Sigmoid colon (tissue), 7 donors: ENCODE measurements at places on chromosomes 2 and 18. TPM values are rescaled to one million over a fixed set of nuclear protein-coding genes. Genes with fewer than 3 reads are reported as not detected.

The PRKAG3 gene
- not detected for total RNA-seq

DNA sequence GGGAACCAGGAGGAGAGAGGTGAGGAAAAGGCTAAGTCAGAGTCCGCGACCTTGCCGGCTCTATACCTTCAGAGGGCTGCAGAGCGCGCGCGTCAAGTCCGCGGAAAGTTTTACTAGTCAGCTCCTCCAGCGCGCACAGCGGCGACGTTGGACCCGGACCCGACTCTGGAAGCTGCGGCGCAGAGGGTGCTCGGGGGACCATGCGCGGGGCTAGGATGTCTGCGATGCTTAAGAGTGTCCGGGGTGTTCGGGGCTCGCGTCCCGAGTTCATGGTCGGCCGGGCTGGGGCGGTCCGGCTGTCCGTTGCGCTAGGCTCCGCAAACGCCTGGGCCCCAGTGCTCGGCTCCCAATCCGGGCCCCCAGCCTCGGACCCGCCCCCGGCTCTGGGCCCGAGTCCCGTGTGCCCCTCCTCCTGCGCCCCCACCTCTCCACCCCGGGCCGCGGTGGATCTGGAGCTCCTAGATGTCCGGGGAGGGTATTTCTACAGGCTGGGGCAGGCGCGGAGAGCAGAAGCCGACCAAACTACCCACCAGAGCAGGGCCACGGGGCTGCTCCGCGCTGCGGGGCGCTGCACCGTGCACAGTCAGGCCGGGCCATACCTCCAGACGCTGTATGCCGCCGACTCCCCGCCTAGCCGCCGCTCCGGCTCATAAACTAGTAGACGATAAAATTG is at the start of gene LBX2:
LBX2 (minus strand) TSS at position 337 of the 673 bp plus-strand sequence; CDS start at position 271, 66 bp downstream.
- no peaks in the 10 kb centered on the region for H3K4me1 ChIP-seq
- no peaks in the 10 kb centered on the region for H3K36me3 ChIP-seq
- no peak within 1 kb of the TSS for H3K27ac ChIP-seq
- H3K4me3 ChIP-seq = no peak within 1 kb of the TSS
- no peak for DNase-seq

- H3K4me3 ChIP-seq = no peak overlapping the region
- no peaks in the 10 kb centered on the region for H3K27me3 ChIP-seq
- no peaks in the 10 kb centered on the region for H3K36me3 ChIP-seq
- H3K27ac ChIP-seq = no peak overlapping the region
These were observed 220.0 kb upstream of the CYP26B1 start for GRCh38 chr2:72367530-72368225.

The RAB6D gene
- not detected for total RNA-seq

- peaks cover 9% of the 10 kb centered on the region for H3K4me1 ChIP-seq
- H3K36me3 ChIP-seq = no peaks in the 10 kb centered on the region
- no peak for DNase-seq
- H3K27me3 ChIP-seq = no peaks in the 10 kb centered on the region
- no peak overlapping the region for H3K27ac ChIP-seq
These were observed 255.3 kb downstream of the VAPA start for GRCh38 chr18:10169064-10169562.

The FAM228A gene
- total RNA-seq = 3.6 TPM

The CRYBA2 gene
- total RNA-seq = not detected

DNA sequence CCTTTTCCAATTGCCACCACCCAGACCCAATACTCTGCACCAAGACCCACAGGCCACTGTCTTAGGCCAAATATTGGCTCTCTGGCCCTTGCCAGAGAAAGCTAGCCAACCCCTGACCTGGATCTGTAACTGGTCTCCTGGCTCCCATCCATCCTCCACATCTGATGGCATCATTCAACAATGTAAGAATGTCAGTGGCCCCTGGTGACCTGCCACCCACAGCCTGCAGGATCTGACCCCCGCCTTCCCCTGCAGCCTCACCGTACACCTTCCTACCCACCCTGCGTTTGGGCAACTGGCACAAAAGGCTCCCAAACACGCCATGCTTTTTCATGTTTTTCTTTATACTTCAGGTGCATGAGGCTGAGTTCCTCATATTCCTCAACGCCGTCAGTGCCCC is 60.0 kb upstream of the ASAP2 start:
- DNase-seq = peak; percentile 52
- no peak overlapping the region for H3K27ac ChIP-seq
- no peaks in the 10 kb centered on the region for H3K27me3 ChIP-seq
- no peaks in the 10 kb centered on the region for H3K36me3 ChIP-seq

The AFF3 gene
- total RNA-seq = 25.0 TPM

DNA sequence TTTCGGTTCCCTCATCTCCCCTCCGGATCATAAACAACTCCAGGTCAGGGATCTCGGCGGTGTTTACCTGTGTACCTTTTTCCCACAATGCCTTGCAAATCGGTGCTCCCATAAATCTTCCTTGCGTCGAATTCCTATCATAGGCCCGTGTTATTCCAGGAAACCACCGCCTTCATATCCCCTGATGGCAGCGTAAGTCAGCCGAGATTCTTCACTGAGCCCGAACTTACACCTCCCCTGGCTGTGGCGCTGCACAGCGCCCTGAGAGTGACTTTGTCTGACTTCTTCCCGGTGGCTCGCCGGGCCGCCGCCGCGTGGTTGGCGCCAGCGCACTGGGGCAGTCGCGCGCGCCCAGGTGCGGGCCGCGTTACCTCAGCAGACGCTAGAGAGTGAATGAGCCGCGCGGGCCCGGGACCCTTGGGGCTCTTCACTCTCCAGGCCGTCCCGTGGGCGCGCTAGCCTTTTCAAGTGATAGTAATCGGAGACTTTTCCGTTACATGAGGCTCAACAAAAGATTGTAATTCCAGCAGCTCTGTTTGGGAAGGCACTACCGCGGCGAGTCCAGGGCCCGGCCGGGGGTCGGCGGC is 101.6 kb downstream of the SPTBN1 start:
- peak overlapping the region; percentile 71 for H3K27ac ChIP-seq
- no peaks in the 10 kb centered on the region for H3K36me3 ChIP-seq
- H3K27me3 ChIP-seq = no peaks in the 10 kb centered on the region
- peak overlapping the region; percentile 40 for H3K4me3 ChIP-seq
- no peaks in the 10 kb centered on the region for H3K4me1 ChIP-seq
- peak; percentile 73 for DNase-seq

GRCh38 chr2:222318712-222319585 is 20.2 kb upstream of the PAX3 start:
- H3K4me1 ChIP-seq = no peaks in the 10 kb centered on the region
- H3K4me3 ChIP-seq = peak overlapping the region; percentile 27
- peaks cover 9% of the 10 kb centered on the region for H3K27me3 ChIP-seq

GRCh38 chr2:126413079-126413478 is 242.9 kb upstream of the GYPC start:
- no peaks in the 10 kb centered on the region for H3K36me3 ChIP-seq
- no peak for DNase-seq
- no peak overlapping the region for H3K4me3 ChIP-seq
- no peaks in the 10 kb centered on the region for H3K27me3 ChIP-seq

DNA sequence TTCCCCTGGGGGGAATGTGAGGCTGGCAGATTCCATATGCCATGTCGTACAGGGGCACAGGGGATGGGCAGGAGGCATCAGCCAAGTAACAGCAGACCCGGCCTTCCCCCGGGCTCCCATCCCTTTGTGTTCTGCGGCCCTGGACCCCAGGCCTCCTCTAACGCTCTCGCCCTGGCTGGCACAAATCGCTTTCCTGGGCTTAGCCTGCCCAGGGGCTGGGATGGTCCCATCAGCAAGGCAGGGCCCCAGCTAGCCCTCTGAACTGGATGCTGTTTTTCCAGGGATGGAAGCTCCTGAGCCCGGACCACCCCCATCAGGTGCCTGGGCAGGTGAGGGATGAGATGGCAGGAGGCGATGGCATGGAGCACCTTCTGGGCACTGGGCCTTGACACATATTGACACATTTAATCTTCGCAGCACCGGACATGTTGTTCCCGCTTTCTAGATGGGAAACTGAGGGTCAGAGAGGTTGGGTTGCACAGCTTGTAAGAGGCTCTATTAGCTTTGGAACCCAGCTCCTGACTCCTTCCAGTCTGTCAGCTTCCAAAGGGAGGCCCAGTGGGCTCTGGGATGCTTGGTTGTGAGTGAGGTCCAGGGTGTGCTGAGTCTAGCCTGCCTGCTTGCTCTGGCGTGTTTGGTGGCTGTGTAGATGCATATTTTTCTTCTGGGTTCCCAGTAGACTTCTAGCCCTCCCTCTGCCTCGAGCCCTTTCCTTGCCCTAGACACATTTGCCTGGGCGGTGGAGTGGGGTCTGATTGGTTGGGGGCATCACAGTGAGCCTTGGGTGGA is 40.3 kb downstream of the GLI2 start:
- H3K27ac ChIP-seq = no peak overlapping the region
- no peaks in the 10 kb centered on the region for H3K27me3 ChIP-seq
- H3K4me3 ChIP-seq = no peak overlapping the region
- peaks cover 9% of the 10 kb centered on the region for H3K4me1 ChIP-seq

DNA sequence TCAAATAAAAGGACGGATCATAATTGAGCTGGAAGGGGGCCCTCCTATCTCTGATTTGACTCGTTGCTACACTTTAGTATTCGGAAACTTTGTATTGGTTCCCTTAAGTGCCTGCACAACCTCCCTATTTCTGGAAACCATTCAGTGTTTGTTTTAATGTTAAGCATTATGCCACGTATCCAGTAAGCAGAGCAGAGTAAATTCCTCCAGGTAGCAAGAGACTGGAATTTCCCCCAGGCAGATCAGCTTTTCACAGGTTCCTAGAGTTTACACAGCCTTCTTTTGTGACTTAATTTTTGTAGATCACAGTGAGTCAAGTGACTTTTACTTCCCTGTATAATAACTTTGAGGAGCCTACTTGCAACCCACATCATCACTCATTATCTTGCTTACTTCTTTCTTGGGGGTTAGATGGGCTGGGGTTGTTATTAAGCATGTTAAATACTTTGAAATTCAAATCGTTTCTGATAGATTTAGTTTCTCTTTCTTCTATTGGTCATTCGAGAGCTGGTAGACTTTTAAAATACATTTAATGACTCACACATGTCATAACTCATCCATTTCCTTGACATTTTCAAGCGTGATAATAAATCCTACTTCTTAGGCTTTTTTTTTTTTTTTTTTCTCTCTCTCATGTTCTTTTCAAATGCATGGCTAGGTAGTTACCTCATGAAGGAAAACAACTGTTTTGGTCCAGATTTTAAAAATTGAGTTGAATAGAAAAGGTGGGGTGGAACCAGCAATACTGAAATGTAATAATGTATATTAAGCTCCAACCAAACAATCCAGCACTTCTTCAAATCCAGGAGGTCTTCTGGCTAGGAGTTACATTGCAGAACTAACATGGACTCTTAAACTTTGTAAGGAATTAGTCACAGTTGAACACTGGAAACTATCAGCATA is 219.3 kb downstream of the NEDD4L start:
- peak overlapping the region; percentile 60 for H3K27ac ChIP-seq
- DNase-seq = no peak
- no peaks in the 10 kb centered on the region for H3K36me3 ChIP-seq
- H3K4me1 ChIP-seq = peaks cover 26% of the 10 kb centered on the region

DNA sequence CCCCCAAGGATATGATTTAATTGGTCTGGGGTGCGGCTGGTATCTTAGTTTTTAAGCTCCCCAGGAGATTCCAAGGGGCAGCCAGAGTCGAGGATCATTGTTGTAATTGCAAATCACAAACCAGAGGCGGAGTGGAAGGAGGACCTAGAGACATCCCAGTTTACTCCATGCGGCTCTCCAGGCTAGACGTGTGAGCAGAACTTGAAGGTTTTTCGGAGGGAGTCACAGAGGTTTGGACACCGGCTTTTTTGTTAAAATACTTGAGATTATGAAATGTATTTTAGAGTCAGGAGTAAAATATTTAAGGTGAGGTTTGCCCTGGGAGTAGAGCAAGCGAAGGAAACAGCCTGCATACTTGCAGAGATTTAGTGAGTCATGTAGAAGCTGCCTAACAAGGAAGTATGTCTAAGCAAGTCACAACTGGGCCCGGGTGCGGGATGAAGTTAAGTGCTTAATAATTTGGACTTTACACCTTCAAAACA is 39.5 kb downstream of the TGOLN2 start:
- H3K4me1 ChIP-seq = peaks cover 7% of the 10 kb centered on the region
- no peak for DNase-seq
- no peaks in the 10 kb centered on the region for H3K27me3 ChIP-seq
- H3K27ac ChIP-seq = no peak overlapping the region
- no peak overlapping the region for H3K4me3 ChIP-seq

- H3K36me3 ChIP-seq = no peaks in the 10 kb centered on the region
- no peaks in the 10 kb centered on the region for H3K4me1 ChIP-seq
- no peak overlapping the region for H3K4me3 ChIP-seq
- H3K27ac ChIP-seq = no peak overlapping the region
- DNase-seq = no peak
These were observed 143.9 kb downstream of the L3MBTL4 start for GRCh38 chr18:6270771-6271216.

The QPCT gene
- 65.8 TPM for total RNA-seq

DNA sequence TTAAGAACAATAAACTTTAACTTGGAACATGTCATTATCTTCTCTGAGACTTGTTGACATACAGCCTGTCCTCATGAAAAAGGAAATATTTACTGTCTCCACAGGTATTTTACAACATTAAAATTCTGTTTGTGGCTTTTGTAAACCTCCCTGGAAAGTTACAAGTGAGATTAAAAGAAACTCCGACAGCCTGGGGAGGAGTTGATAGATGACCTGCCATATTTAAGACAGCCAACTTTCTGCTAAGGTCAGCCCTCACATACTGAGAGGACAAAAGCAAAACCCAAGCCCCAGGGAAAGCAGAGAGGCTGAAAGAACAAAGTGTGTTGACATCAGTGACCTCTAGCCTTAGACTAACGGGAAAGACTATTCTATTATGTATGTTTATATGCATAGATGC is 350.2 kb downstream of the RIT2 start:
- H3K27ac ChIP-seq = no peak overlapping the region
- H3K4me1 ChIP-seq = no peaks in the 10 kb centered on the region
- no peak overlapping the region for H3K4me3 ChIP-seq
- no peak for DNase-seq
- H3K36me3 ChIP-seq = no peaks in the 10 kb centered on the region

GRCh38 chr2:163662141-163662780 is 73.5 kb downstream of the FIGN start:
- no peak overlapping the region for H3K4me3 ChIP-seq
- H3K36me3 ChIP-seq = no peaks in the 10 kb centered on the region
- no peak for DNase-seq
- no peaks in the 10 kb centered on the region for H3K27me3 ChIP-seq
- no peak overlapping the region for H3K27ac ChIP-seq
